ENCODE measurements at places on chromosomes 4 and X.

DNA sequence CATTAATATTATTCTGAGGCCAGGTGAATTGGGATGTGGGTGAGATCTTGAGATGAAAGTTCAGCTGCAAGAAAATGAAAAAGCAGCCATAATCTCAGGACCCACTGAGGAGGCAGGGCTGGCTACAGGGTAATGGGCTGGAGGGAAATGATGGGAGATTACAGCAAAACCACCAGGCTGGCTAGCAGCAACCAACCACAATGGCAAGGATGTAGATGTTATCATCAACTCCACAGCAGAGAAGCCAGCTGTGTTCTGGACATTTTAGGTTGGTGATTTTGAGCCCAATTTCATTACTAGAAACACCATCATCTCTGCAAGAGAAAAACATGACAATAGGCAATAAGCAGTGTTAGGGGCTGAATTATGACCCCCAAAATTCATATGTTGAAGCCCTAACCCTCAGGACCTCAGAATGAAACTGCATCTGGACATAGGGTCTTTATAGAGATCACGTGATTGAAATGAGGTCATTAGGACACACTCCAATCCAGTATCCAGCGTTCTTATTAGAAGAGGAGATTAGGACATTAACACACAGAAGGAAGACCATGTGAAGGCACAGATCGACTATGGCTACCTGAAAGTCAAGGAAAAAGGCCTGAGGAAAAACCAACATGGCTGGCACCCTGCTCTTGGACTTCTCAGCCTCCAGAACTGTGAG is 139.8 kb upstream of the KIT start:
- DNase-seq: no peak

- DNase-seq: peak; percentile 17
Observed at GRCh38 chr4:3136454-3136853, 62.0 kb downstream of the HTT start.

GRCh38 chrX:41332408-41333002 is 1.5 kb upstream of the DDX3X start:
- peak; percentile 27 for DNase-seq

DNA sequence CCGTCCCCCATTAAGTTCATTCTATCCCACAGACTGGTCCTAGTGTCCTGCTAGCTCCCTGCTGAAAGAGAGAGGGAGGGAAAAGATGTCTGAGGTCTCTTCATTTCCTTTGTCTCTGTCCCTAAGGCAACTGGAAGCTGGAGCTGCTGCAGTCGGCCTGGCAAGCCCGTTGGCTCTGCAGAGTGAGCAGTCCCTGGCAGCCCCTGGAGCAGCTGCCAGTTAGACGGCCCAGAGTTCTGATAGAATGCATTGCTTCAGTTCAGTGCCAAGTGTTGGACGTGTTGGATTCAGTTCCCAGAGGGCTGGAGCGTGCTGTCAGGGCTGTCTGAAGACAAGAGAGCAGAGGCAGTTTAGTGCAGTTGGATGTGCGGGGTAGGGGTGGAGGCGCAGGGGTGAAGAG is 975 bp downstream of the KCNE5 start:
- no peak for DNase-seq

DNA sequence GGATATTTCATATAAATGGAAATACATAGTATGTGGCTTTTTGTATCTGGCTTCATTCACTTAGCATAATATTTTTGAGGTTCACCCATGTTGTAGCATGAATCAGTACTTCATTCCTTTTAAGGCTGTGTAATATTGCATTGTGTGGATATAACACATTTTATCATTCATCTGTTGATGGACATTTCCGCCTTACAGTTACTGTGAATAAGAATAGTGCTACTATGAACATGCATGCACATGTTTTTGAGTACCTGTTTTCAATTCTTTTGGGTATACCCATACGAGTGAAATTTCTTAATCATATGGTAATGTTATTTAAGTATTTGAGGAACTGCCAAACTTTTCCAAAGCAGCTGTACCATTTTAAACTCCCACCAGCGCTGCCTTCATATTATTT is 539.6 kb upstream of the DIPK2B start:
- DNase-seq: no peak

DNA sequence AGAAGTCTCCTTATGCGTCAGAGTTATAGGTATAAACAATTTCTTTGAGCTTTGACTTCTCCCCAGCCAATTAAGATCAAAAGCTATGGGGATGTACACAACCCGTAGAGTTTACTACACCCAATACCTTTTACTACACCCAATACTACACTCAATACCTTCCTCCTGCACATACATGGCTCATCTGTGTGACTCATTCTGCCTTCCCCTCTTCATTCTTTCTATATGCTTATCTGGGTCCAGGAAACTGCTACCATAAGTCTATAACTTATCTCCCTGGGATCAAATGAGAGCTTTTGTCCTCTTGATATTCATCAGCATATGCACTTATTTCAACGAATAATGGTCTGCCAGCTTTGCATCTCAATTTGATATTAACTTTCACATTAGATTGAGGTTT is 28.2 kb downstream of the ANKRD50 start:
- no peak for DNase-seq
